ENCODE measurements at places on chromosomes 7 and 10.

GRCh38 chr7:89623018-89623672 is 531.1 kb upstream of the STEAP1 start:
- no peak for DNase-seq

- DNase-seq = no peak
Measured at GRCh38 chr7:45923290-45923689, 2.2 kb upstream of the IGFBP3 start.

DNA sequence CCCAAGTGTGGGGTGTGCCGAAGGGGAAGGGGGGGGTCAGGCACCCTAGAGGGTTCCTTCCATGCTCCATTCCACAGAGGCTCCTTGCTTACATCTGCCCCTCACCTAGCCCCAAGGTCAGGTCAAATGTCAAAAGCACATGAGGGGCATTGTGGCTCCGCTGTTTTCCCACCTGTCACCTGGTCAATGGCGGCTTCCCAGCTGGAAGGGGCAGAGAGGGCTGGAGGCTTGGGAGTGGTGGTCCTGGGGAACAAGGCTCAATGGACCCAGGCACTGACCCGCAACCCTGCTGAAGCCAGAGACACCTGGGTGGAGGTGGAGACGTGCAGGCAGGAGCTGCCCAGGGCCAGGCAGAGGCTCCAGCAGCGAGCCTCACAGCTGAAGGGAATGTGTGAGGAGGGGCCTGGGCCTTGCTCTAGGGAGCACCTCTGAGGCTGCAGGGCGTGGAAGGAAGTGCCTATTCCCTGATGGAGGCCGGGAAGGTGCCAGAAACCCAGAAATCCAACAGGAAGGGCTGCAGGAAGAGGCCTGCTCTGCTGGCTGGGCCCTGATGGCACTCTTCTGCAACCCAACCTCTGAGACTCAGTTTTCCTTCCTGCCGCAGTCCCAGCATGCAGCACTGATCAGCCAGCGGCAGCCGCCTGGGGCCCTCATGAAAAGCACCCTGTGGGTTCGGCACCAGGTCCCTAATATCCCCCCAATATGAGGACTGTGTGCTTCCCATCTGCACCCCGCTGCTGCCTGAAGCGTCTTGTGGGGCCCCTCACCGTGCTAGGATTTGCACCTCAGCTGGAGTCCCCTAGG is 16.0 kb downstream of the RASGEF1A start:
- no peak for DNase-seq

GRCh38 chr10:61792097-61792716 is 109.3 kb upstream of the ARID5B start:
- DNase-seq = no peak

- no peak for DNase-seq
Measured at GRCh38 chr7:37376386-37376785, 72.3 kb downstream of the ELMO1 start.

DNA sequence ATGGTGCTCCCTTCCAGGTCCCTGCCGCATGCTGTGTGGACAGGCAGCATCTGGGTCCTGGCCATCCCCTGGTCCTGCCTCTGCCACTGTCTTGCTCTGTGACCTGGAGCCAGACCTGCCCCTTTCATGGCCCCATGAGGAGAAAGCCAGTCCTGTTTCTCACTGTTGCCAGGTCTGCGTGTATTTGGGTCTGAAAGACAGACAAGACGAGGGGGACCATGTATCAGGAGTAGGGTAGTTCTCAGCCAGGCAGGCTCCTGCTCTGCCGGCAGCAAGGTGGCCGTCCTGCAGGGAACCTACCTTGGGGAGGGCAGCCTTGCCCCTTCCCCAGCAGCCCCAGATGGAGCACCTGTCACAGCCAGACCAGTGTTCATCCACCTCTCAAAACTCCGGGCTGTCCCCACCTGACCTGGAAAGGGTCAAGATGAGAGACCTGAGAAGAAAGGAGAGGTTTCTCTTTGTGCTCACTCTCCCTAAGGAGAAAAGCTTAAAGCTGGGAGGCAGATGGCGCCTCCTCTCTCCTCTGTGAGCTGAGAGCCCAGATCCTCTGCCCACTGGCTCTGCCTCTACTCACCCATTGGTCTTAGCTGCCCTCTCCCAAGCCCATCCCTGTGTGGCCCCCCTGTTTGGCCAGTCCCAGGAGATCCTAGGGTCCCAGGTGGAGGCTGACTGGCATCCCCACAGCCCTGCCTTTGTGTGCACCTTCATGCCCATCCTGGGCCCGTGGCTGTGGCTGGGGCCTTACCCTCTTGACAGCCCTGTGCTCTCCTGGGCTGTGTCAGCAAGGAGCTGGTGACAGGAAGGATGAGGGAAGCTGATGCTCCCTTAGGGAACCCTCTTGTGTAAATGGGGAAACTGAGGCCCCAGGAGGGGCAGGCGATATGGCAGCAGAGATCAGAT is 116.1 kb upstream of the PCBD1 start:
- DNase-seq = no peak

- DNase-seq = no peak
Measured at GRCh38 chr7:149782682-149783345, 9.4 kb upstream of the ZNF467 start.

DNA sequence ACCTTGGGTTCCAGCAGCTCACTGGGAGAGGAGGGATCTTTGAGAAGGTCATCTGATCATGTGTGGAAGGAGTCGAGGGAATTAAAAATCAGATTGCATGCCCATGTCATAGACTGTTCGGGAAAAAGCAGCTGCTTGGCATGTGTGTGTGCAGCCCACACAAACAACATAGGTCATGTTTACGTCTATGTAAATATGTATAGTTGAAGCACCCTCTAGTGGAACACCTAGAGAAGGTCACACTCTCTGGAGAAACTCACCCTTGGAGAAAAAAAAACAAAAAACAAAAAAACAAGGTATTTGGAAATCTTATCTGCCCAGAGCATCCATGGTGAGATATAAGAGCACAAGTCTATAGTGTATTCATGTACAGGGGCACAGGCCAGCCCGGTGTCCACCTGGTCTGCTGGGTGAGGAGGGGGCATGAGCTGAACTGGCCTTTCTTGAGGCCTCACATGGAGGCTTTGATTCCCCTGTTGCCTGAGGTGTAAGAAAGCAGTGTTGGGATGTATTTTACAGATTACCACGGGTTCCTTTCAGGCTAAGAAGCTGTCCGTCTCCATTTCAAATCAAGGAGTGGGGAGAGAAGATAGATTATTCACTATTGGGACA is 98.0 kb downstream of the NPY start:
- DNase-seq = peak; percentile 29

DNA sequence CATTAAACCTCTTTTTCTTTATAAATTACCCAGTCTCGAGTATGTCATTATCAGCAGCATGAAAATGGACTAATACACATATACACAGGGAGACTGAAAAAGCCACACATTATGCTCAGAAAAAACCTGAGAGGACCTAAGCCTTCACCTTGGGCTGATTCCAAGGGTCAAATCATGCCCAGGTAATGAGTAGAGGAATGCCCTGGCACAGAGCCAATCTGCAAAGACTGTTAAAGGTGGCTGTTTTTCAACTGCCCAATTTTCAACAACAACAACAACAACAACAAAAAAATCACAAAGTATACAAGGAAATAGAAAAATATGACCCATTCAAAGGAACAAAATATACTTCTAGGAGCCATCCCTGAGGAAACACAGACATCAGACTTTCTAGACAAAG is 220.2 kb upstream of the TBX20 start:
- no peak for DNase-seq

GRCh38 chr7:156897673-156898072 is 4.7 kb upstream of the LMBR1 start:
- DNase-seq = peak; percentile 75

DNA sequence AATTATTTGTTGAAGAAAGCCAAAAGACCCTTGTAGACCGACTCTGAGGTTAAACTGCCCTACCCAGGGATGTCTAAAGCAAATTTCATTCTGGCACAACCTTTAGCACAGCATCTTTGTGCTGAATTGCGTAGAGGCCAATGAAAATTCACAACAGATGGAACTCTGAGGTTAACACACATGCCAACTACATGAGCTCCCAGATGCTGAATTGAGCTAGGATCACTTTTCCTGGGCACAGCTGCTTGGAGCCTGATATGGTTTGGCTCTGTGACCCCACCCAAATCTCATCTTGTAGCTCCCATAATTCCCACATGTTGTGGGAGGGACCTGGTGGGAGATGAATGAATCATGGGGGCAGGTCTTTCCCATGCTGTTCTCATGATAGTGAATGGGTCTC is 158.0 kb upstream of the PTN start:
- no peak for DNase-seq

- DNase-seq = no peak
Measured at GRCh38 chr10:26439406-26440087, 1.4 kb downstream of the APBB1IP start.

- no peak for DNase-seq
Measured at GRCh38 chr7:23662984-23663313, 17.1 kb upstream of the FAM221A start.

DNA sequence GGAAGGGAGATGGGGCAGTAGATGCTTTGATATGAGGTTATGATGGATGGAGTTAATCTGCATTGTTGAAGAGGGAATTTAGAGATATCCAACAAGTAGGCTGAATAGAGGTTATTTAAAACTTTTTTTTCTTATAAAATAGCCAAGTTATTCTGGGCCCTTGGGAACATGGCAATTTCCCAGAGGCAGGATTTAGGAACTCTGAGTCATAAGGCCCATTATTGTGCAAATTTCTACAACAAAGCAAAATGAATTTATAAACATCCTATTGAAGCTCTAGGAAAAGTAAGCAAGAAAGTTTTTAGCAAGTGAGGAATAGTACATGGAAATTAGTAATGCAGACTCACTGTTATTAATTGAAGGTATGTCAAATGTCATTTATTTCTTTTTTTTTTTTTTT is 160.9 kb upstream of the NPY start:
- DNase-seq = no peak

- DNase-seq = no peak
Measured at GRCh38 chr7:81140775-81141174, 221.9 kb upstream of the SEMA3C start.

- no peak for DNase-seq
Measured at GRCh38 chr10:7626283-7626682, 40.5 kb downstream of the ITIH5 start.

DNA sequence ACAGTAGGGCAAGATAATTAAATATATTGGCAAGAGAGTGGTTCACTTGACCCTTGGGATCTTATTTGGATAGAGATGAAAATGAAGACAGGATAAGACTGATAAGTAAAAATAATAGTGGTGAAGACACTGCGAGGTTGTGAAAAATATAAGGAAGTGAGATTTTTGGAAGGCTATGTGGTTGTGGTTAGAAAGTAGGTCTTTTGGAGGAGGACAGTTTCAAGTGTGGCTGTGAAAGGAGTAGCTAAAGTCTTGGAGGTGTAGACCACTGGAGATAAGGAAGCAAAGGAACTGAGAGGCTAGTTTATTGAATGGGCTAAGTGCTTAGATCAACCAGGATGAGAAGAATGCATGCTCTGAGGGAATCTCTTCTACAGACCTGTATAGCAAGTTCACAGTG is 11.2 kb downstream of the MIOS start:
- no peak for DNase-seq

DNA sequence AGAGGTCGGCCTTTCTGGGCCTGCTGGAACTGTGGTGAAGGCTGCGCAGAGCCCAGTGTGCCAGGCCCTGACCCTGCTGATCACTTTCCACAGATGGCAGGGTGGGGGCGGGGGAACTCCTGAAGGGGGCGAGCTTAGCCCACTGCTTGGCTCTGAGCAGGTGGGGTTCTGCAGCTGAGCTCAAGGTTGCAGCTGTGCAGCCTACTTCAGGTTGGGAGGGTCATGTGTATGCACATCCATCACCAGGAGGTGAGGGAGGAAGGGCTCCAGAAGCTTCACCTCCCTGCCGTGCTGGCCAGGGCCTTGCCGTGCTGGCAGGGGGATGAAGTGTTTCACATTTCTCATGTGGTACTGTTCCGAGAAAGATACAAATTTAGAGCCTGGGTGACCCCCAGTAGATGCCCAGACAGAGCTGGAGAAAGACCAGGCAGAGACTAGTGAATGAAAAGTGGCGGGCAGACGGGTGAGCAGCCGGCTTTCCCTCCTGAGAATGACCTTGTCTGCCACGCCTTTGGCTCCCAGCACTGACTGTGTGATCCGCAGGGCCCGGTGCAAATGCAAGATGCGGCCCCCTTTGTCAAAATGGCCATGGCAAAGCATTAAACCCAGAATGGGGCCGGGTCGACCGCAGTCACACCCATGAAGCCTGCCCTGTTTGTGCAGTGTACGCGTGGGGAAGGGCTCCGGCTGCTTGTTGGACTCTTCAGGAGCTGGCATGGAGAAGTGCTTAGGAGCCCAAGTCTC is 25.2 kb downstream of the FAM241B start:
- no peak for DNase-seq

DNA sequence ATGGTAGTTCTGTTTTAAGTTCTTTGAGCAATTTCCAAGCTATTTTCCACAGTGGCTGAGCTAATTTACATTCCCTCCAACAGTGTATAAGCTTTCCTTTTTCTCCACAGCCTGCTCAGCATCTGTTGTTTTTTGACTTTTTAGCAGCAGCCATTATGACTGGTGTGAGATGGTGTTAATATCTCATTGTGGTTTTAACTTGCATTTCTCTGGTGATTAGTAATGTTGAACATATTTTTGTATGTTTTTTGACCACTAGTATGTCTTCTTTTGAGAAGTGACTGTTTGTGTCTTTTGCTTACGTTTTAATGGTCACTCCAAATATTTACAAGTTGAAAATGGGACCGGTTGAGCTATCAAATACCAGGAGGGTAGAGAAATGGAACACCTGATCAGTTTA is 20.4 kb downstream of the GNG11 start:
- no peak for DNase-seq

DNA sequence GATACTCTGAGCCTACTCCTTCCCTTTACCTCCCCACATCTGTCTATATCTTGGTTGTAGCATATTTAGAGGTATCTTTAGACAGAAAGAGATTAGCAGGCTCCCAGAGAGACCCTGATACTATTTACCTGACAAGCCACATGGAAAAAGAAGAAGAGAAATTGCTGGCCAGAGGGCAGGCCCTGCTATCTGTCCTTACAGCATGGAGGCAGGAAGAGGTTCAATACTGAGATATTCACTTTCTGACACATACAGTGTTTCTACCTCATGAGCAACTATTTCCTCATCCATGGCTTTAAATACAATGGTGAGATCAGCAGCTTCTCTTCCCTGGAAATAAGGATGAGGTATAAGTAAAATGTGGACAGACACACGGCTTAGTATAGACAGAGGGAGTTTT is 33.9 kb upstream of the TSPAN13 start:
- no peak for DNase-seq

DNA sequence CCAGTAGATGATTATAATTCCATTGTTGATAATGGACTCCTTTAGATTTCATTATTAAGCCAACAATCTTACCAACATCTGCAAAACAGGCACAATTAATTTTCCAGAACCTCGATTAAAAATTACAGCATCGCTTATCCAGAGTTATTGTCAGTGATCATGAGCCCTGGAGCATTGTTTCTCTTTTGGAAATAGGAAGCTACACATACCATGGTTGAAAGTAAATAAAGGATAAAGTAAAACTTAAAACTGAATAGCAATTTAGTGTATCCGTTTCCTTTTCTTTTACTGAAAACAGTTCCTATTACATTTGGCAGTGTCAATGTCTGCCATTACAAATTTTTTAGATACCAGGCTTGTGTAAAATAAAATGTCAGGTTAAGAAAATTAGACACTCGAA is 9.9 kb upstream of the HOXA2 start:
- no peak for DNase-seq

All from H54 (cell line).